ENCODE measurements at places on chromosomes 2 and 18. TPM values are rescaled to one million over a fixed set of nuclear protein-coding genes. Genes with fewer than 3 reads are reported as not detected.

GRCh38 chr2:127100251-127101047 lies 6.5 kb downstream of the BIN1 start:
- DNase-seq = peak; percentile 19

GRCh38 chr2:238494573-238494961 lies 67.8 kb downstream of the ASB1 start:
- no peak for DNase-seq

INPP5D gene
- 0.09 TPM for polyA plus RNA-seq

XIRP2 gene
- polyA plus RNA-seq = 0.01 TPM

ERBB4 gene
- polyA plus RNA-seq = not detected

PMAIP1 gene
- 30.1 TPM for polyA plus RNA-seq

SLC16A14 gene
- 0.49 TPM for polyA plus RNA-seq

SERPINB12 gene
- not detected for polyA plus RNA-seq

AKAIN1 gene
- polyA plus RNA-seq = not detected

Data from IMR-90 (cell line).